ENCODE measurements at places on chromosomes 2 and 18.

DNA sequence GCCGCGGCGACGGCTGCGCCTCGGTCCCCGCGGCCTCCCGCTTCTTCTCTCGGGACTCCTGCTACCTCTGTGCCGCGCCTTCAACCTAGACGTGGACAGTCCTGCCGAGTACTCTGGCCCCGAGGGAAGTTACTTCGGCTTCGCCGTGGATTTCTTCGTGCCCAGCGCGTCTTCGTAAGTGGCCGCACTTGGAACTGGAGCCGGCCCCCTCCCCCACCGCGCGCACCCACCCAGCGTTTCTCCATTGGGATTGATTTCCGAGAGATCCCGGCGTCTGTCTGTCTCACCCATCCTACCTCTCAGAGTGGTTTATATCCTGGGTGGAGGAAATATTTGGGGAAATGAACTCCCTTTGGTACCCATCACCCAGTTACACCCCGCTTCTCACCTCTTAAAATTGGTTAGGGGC is 498 bp downstream of the ITGAV start:
- no peak for DNase-seq

- no peak for DNase-seq
These were observed 110.7 kb downstream of the RTN4 start for GRCh38 chr2:54939446-54940118.

DNA sequence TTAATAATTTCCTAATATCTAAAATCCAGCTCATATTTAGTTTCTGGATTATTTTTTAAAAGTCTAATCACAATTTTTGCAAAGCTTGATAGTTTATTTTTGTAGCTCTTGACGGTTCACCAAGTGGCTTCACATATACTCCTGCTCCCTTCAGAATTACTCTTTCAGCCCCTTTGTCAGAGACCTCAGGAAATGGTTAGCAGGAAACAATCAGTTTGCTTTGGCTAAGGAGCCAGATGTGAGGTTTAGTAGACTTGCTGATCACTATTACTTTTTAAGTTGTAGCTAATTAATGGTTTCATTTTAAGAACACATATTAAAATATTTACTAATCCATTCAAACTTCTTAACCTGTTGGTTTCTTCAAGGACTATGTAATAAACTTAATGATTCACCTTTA is 2.3 kb downstream of the RBBP8 start:
- no peak for DNase-seq

- no peak for DNase-seq
These were observed 6.1 kb downstream of the FAM124B start for GRCh38 chr2:224395620-224396390.

GRCh38 chr2:203551778-203552177 is 16.7 kb upstream of the RAPH1 start:
- DNase-seq, result peak; percentile 21

- DNase-seq, result peak; percentile 6
These were observed 145.7 kb downstream of the NUP35 start for GRCh38 chr2:183269956-183270355.

- no peak for DNase-seq
These were observed 8.6 kb downstream of the RBMS1 start for GRCh38 chr2:160484859-160485520.

DNA sequence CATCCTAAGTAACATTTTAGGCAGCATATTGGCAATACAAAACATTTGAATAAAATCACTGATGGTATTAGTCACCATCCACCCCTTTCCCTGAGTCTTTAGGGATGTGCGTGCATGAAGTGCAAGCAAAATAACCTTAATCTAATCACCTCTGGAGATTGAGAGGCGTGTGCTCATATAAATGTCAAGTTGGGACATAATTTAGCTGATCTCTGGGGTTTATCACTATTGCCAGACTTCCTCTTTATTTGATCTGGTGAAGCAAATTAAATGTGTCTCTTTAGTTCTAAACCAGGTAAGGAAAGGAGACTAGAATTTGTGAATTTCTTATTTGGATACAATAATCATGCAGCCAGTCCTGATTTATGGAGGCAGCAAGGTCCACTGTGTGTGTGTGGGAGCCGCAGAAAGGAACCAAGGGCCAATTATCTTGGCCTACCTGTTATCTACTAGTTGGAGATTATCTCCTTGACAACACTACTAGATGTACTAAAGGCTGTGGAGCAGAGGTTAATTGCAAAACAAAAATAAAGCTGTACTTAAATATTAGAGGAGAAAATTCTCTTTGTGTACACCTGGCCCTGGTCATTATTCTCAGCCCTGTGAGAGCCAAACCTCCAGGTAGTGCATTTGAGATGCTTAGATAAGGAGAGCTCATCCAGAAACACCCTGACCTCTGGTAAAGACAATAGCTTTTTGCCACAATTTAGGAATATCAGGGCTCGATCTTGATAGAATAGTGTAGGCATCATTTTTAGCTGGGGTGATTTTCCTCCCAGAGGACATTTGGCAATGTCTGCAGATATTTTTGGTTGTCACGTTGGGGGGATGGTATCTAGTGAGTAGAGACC is 78.2 kb downstream of the HRH4 start:
- DNase-seq, result no peak

DNA sequence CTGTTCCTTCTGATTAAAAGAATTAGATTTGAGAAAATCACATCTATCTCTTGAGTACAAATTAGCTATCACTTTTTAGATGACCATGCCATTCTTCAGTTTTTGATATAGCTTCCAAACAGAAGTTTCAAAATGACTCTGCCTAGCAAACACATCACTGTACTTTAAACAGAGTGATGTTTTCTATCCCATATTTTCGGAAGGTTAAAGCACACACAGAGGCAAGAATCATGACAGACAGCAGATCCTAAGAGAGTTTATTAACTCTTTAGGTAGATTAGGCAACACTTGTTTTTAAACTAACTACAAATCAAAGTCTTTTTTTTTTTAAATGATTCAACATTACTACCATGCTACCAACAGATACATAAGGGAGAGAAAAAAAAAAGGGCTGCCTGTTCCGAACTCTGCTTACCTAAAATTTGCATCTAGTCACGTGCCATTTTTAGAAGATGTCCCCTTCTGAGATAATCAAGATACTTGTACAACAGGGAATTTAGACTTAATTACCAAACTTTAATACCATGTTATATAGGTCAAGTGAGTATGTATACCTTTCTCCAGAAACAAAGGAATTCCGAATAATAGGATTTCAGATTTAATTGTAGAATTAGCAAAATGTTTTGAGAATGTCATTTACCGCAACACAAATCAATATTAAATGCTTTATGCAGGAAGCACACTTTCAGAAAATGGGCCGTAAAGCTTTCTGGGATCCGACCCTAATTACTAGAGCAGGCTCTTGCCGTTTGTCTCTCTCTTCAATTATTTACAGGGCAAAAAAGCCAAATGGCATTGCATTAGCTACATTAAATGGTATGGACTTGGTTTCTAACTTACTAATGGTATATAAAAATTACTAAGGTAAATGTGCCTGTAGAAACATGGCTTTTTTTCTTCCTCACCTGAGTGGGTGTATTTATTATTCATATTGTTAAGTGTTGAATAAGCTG is 2.6 kb downstream of the RBMS1 start:
- DNase-seq, result no peak

DNA sequence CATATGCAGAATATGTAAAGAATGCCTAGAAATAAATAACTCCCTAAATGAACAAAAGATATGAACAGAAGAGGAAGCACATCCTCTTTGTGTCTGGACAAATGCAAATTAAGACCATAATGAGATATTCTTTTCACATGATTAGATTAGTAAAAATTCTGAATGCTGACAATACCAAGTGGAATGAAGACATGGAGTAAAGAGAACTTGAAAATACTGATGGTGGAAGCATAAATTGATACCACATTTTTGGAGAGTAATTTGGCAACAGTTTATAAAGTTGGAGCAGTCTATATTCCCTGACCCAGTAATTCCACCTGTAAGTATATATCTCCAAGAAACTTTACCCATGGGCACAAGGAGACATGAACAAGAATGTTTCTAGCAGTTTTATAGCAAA is 130.0 kb downstream of the CAPN13 start:
- peak; percentile 69 for DNase-seq
